Activated CD8-positive, alpha-beta memory T cell treated with anti-CD3 and anti-CD28 coated beads for 1 hour (primary cell): ENCODE measurements at places on chromosomes 11 and 22.

GRCh38 chr22:41487037-41487935, 18.4 kb downstream of the ACO2 start:
- DNase-seq, result no peak

GRCh38 chr22:37631448-37632173, 7.9 kb upstream of the SH3BP1 start:
- DNase-seq, result no peak

GRCh38 chr22:39130152-39130704, 22.3 kb downstream of the CBX7 start:
- DNase-seq, result no peak

GRCh38 chr11:9880657-9881056, 216.8 kb downstream of the SWAP70 start:
- no peak for DNase-seq

- no peak for DNase-seq
Measured at GRCh38 chr11:44258839-44259420, 51.0 kb downstream of the ALX4 start.
